ENCODE measurements at places on chromosomes 4 and X.
A peak's percentile ranks its signal among the peaks of the same experiment; 100 is the strongest.

DNA sequence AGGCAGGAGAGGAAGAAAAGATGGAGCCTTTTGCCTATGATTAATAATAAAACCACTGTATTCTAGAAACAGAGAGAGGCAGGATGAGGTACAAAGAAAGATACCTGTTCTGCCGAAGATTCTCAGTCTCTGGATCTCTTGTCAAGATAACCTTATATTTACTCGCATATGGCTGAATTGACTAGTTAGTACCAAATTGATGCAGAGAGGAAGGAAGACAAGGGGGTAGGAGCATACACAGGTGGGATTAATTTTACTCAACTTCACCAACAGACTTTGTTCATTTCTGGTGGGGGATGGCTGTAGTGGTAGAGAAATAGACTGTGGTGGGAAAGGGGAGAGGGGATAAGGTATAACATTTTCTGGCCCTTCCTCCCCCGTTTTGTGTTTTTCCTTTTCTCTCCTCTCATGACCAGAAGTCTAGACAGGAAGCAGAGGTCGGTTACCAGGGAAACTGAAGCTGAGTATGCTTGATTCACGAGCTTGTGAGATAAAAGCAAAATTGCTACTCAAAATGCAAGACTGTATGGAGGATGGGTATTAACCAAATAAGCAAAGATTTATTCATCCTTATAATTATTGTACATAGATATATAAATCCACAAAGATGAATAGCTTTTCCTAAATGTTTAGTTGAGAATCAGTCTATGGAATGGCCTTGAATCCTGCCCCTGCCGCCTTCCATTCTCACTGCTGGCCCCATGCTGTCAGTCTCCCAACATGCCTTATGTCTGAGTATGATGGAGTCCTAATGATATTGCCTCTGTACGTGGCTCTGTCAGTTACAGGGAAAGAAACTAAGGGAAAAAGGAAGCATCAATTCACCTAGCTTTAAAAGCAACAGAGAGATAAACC, 17.8 kb upstream of the PAGE2B start:
- DNase-seq, result peak; percentile 7

DNA sequence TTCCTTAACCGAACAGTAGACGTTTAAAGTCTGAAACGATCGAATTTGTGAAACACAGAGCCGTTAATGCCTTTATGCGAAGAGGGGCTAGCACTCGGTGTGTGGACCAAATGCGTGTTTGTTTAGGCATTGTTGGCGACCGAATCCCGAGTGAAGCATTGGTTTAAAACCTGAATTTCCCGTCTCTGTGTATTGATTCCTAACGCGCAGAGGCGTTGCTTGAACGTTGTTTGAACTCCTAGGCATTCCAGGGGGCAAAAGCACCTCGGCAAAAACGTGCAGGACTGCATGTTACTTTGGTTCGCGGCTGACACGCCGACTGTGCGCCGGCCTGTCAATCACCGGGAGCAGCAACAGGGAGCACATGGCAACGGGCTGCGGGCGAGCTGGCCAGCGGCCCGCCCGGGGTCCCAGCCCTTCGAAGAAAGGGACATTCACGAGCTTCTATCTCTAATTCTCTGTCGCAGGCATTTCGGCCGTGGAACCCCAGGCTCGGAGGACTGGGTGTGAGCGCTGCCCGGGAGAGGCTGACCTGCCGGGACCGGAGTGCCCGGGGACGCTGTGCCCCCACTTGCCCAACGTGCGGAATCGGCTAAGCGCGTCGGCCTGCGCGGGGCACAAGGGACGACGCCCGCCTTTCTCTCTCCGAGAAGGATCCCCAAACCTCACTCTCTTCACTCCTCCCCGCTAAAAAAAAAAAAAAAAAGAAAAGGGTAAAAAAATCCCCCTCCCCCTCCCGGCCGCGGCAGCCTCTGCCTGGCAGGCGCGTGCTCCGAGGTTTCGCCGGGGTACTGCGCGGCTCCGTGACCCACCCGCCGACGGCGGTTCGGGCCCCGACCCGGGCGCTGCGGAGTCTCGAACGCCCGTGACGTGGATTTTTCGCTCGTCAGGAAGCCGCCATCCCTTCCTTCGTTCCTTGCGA, 810 bp downstream of the SPRY1 start:
- peak; percentile 39 for DNase-seq

DNA sequence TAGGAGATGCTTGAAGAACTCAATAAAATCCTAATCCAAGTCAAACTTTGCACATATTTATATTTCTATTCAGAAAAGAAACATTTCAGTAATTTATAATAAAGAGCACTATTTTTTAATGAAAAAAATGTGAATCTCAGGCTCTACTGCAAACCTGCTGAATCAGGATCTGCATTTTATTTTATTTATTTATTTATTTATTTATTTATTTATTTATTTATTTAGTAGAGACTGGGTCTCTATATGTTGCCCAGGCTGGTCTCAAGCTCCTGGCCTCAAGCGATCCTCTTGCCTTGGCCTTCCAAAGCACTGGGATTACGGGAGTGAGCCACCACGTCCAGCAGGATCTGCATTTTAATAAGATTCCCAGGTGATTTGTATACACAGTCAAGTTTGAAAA, 16.0 kb downstream of the SUPT20HL1 start:
- DNase-seq, result no peak

- DNase-seq, result no peak
Measured at GRCh38 chr4:85780664-85781063, 305.7 kb downstream of the ARHGAP24 start.

DNA sequence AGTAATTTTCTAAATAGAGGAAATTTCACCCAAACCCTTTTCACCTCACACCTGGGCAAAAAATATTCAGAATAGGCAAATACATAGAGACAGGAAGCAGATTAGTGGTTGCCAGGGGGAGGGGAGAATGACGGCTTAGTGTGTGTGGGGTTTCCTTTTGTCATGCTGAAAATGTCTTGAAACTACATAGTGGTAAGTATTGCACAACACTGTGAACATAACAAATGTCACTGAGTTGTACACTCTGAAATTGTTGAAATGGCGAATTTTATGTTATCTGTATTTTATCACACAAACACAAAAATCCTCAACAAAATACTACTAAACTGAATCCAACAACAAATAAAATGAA, 60.7 kb upstream of the PLAC1 start:
- DNase-seq, result peak; percentile 25

DNA sequence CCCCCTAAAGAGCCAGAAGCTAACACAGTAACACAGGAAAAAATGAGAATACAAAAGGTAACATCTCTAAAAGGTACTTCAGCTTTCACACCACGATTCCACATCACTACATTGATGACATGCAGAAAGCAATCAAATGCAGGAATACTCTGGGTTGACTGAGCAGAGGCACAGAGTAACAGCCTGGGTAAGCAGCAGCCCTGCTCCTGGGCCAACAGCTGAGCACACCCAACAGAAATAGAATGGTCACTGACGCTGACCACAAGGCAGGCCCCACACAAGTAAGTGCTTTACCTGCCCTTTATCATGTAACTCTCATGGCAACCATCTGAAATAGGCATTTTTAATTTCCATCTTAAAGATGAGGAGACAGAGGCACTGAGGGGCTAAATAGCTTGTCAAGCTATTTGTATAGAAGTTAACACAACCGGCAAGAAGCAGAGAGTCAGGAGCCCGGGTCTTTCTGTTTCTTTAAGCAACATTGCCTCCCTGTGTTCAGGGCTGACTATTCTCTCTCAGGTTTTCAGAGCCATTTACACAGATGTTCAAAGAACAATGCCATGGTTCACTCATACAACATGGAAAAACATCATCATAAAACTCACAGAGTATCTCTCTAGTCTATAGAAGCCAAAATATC, 168.9 kb downstream of the ZNF674 start:
- no peak for DNase-seq

DNA sequence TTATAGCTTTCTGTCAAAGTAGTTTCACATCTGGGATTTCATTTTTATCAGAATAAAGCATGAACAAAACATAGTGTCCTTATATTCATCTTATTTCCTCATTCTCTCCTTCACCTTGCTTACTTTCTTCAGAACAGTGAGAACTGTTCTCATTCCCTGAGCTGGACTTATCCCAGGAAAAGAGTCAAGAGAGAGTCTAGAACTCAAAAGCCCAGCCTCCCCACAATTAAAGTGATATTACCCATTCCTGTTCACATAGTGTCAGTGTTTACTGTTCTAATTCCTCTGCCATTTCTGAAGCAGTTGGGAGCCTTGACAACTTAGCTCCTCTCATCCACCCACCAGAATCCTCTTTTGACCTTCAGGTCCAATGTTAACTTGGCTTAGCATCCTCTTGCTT, 42.9 kb downstream of the RASSF6 start:
- no peak for DNase-seq

- no peak for DNase-seq
Measured at GRCh38 chrX:122790376-122791095, 393.5 kb upstream of the GRIA3 start.

DNA sequence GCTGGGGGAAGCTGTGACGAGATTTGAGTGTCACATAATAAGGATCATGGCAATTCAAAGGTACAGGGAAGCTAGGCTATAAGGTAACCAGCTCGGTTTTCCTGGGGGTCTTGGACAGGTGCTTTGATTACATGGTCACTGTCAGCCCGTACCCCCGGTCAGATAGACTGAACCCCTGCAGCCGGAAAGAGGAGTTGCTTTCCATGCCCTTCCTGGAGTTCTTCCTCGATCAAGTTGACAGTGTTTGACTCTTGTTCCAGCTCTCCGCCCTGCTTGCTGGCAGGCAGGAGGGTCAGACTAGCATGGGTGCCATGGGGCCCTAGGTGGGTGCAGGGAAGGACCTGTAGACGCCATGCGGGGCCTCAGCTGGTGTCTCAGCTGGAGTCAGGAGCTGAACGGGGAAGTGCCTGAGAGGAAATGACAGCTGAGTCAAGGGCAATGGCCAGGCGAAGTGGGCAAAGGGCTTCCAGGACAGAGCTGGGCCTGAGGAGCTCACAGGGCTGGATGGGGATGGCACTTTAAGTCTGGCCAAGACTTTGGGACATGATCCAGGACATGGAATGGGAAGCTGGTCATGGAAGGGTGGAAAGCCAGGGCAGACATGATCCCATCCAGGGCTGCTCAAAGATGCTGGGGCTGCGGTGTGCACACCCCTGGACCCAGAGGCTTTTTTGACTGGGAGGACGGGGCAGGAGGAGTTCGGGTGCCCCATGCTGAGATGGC, 1.6 kb downstream of the TMEM187 start:
- no peak for DNase-seq

DNA sequence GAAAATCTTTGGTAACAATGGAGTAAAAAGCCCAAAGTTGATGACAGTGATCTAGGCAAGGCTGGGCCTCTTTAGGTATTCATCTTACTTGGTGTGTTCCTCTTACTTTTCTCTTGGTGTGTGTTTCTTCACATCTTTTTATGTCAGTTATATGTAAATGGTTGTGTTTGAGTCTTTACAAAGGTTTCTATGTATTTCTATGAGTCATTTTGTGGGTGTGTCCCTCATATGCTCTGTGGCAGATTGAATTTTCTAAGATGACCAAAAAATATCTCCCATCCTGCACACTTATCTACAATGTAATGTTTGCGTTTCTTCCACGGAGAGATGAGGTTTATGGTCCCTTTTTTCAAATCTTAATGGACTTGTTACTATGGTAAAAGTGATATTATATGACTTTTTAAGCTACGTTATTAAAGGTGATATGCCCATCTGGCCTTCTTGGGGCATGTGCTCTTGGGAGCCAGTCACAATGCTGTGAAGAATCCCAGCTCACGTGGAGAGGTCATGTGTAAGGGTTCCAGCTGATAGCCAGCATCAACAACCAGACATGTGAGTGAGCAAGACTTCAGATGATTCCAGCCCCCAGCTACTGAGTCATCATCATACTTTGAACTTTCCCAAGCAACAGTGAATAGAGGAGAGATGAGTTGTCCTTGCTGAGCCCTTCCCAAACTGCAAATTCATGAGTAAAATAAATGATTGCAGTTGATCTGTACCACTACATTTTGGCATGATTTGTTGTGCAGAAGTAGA, 126.9 kb downstream of the CBLL2 start:
- DNase-seq, result no peak

- no peak for DNase-seq
Measured at GRCh38 chr4:53196882-53197771, 168.7 kb downstream of the SCFD2 start.

DNA sequence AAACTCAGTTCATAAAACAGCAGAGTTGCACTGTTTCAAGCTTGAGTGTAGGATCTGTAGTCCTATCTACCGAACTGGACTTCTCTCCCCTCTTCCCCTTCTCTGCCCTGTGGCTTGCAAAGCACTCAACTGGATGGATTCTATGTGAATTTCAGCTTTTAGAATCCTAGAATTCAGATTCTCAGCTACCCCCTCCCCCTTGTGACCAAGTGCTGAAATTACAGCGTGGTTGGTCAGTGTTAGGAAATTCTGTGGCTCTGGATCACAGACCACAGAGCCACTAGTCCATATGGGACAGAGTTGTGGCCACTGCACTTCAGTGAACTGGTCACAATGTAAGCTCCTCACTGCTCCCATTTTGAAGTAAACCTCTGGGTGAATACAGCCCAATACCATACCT, 64.6 kb upstream of the TRPC5 start:
- no peak for DNase-seq

GRCh38 chr4:189162073-189162789, 778.4 kb upstream of the FRG1 start:
- DNase-seq, result no peak

DNA sequence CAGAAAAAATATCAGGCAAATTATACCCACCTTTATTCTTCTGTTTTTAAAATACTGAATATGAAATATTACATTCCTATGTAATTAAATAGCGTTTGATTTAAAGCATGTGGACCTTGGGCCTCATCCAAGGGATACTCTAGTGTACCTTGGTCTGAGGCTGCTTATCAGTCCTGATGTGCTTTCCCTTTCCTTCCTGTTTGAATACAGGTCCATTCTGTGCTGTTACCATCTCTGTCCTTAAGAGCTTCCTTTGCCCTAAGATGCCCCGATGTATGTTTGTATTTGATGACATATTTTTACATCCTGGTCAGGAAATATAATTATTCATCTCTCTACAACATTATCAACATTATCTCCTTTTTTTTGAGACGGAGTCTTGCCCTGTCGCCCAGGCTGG, 24.1 kb downstream of the FAT4 start:
- DNase-seq, result no peak

- no peak for DNase-seq
Measured at GRCh38 chr4:138761638-138762220, 253.9 kb upstream of the NOCT start.

GRCh38 chr4:54032558-54033135, 31.8 kb downstream of the CHIC2 start:
- no peak for DNase-seq

GRCh38 chr4:54516556-54517215, 141.1 kb upstream of the KIT start:
- no peak for DNase-seq

DNA sequence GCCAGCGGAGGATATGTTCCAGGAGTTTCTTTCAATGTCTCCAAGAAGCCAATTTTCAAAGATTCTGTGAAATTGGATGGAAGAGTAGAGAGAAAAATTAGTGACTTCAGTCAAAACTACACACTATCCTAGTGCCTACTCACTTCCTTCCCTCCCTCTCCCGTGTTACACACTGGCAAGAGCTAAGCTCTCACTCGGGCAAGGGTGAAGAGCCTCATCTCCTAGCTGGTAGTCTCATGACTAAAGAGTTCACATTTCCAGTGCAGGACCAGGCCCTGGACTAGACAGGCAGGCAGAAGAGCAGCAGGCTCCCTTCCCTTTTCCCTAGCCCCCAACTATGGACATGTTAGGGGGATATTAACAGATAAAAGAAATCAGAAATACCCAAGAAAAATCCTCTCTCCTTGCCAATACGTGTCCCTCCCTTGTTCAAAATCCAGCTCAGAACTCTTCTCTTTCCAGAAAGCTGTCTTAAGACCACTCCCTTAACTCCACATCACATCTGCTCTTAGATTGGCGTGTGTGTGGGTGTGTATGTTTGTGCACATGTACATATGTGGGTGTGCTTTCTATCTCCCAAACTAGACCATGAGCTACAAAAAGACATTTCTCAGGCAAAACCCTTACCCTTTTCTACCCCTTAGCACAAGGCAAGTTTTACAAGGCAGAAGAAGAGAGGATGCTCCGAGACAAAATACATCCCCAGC, 29.9 kb downstream of the ZDHHC9 start:
- DNase-seq, result no peak
